ENCODE measurements at places on chromosomes 7 and 10.

DNA sequence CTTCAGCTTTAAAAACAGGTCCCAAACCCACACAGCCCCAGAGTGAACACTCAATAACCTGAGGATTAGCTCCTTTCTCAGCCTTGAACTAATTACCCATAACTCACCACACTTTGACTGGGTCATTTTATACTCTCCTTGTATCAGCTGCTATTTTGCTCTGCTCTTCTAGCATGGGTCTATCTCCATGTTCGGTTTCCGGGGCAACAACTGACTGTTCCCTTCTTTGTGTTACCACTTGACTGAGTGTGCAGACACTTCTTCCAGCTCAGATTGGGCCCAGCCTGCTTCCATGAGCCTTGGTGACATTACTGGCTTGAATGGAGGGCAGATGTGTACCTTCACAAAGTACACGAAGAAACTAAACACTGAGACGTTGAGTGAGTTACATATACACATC lies 31.5 kb upstream of the PRPS1L1 start:
- DNase-seq = no peak

- no peak for DNase-seq
Measured at GRCh38 chr10:91955114-91955513, 31.5 kb downstream of the BTAF1 start.

- DNase-seq = no peak
Measured at GRCh38 chr10:51615764-51616298, 83.6 kb downstream of the CSTF2T start.

DNA sequence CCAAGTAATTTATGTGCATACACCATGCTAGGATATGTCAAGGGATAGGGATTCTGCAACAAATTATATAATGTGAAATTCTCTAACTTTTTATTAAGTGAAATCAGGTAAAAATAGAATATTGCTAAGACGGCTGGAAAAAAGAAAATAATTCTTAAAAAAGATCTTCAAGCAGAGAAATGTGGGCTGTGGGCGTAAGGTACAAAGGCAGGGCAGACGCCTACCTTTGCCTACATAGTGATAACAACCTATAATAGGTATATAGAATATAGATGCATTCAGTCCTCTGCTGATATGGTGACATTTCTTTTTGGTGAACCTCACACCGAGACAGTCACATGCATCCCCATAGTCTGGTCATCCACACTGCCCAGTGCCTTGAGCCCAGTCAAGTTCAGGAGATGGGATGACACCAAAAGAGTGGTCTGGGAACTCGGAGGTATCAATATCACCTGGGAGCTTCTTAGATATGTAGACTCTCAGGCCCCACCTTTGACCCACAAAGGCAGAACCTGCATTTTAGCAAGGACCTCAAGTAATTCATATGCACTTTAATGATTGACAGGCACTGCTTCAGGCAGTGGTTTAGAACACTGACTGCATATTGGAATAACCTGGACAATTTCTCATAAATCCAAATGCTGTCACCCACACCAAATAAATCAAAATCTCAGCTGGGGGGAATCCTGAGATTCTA lies 57.5 kb upstream of the ARL4A start:
- no peak for DNase-seq
